ENCODE measurements at places on chromosomes 13 and 19. TPM values are rescaled to one million over a fixed set of nuclear protein-coding genes. Genes with fewer than 3 reads are reported as not detected.

KLK3 gene
- total RNA-seq: not detected

PRR19 gene
- 0.27 TPM for total RNA-seq

APLP1 gene
- total RNA-seq: 0.79 TPM

HCN2 gene
- 0.49 TPM for total RNA-seq

HSH2D gene
- total RNA-seq: 20.7 TPM

MCOLN1 gene
- 4.2 TPM for total RNA-seq

GRCh38 chr13:20512042-20512683 is 13.5 kb downstream of the CRYL1 start:
- no peak overlapping the region for H3K27ac ChIP-seq
- peaks cover 6% of the 10 kb centered on the region for H3K36me3 ChIP-seq
- H3K4me1 ChIP-seq: no peaks in the 10 kb centered on the region
- no peaks in the 10 kb centered on the region for H3K27me3 ChIP-seq

GRCh38 chr13:102839462-102839861 is 6.4 kb upstream of the ERCC5 start:
- H3K4me1 ChIP-seq: peaks cover 2% of the 10 kb centered on the region
- no peak overlapping the region for H3K4me3 ChIP-seq
- peaks cover 4% of the 10 kb centered on the region for H3K36me3 ChIP-seq
- no peak for DNase-seq
- H3K27ac ChIP-seq: no peak overlapping the region
- no peaks in the 10 kb centered on the region for H3K27me3 ChIP-seq

GRCh38 chr19:12932392-12933286 is 872 bp downstream of the FARSA start:
- H3K36me3 ChIP-seq: peaks cover 23% of the 10 kb centered on the region
- H3K4me3 ChIP-seq: peak overlapping the region; percentile 98
- peak overlapping the region; percentile 88 for H3K27ac ChIP-seq
- no peak for DNase-seq

- no peaks in the 10 kb centered on the region for H3K27me3 ChIP-seq
- no peak overlapping the region for H3K27ac ChIP-seq
- no peak overlapping the region for H3K4me3 ChIP-seq
- no peak for DNase-seq
- H3K4me1 ChIP-seq: peaks cover 29% of the 10 kb centered on the region
Observed at GRCh38 chr13:21541271-21541670, 62.7 kb downstream of the MICU2 start.

DNA sequence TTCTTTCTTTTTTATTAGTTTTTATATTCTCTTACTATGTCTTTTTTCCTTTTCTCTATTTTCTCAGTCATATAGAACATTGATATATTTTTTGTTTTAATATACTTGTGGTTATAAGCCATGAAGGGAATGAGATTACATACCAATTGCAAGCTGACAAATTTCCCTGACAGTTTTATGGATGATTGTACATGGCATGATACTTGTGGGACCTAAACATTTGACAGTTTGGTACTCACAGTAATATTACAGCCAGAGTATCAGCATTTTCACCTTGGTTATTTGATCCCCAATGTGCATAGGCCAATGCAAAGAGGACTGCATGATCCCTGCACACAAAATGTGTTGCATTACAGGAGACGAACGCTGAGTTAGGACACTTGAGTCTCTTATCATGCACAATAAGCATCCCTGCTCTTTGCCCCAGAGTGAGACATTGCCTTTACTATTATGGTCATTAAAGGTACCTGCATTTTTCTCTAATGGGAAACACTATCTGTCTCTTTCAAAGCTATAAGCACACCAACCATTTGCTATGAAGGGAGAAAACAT is 713.4 kb upstream of the PCDH20 start:
- no peaks in the 10 kb centered on the region for H3K27me3 ChIP-seq
- H3K4me3 ChIP-seq: no peak overlapping the region
- no peak for DNase-seq
- H3K4me1 ChIP-seq: no peaks in the 10 kb centered on the region

DNA sequence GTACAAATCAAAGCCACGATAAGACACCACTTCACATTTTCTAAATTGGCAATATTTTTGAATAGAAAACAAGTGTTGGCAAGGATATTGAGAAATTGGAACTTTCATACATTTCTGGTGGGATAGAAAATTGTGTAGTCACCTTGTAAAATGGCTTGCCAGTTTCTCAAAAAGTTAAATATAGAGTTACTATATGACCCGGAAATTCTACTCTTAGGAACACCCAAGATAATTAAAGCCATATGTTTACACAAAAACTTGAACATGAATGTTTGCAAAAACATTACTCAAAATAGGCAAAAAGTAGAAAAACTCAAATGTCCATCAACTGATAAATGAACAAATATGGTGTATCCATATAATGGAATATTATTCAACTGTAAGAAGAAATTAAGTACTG is 552.5 kb downstream of the TBC1D4 start:
- peaks cover 7% of the 10 kb centered on the region for H3K27me3 ChIP-seq
- no peak overlapping the region for H3K27ac ChIP-seq

DNA sequence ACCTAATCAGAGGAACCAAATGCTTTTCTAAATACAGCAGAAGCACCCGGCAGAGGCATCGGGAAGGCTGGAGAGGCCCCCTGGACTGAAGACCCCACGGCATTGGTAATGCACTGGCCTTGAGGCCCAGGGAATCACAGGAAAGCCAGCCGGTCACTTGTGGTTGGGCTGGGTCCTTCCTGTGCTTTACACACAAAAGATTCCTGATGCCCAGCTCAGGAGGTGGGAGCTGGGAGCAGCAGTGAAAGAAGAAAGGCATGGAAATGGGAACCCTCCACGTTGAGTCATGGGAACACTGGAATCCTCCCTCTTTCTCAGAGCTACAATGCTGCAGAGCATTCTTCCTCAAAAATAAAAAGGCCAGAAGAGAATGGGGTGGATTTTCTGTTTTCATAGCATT is 126.4 kb downstream of the TNFRSF19 start:
- H3K36me3 ChIP-seq: no peaks in the 10 kb centered on the region
- no peak for DNase-seq
- H3K4me1 ChIP-seq: peaks cover 10% of the 10 kb centered on the region
- H3K4me3 ChIP-seq: no peak overlapping the region

- no peaks in the 10 kb centered on the region for H3K27me3 ChIP-seq
- H3K4me3 ChIP-seq: peak overlapping the region; percentile 97
- DNase-seq: peak; percentile 87
- H3K36me3 ChIP-seq: peaks cover 14% of the 10 kb centered on the region
- H3K27ac ChIP-seq: peak overlapping the region; percentile 100
Observed at GRCh38 chr19:18304458-18305310, 18.2 kb downstream of the LSM4 start.

DNA sequence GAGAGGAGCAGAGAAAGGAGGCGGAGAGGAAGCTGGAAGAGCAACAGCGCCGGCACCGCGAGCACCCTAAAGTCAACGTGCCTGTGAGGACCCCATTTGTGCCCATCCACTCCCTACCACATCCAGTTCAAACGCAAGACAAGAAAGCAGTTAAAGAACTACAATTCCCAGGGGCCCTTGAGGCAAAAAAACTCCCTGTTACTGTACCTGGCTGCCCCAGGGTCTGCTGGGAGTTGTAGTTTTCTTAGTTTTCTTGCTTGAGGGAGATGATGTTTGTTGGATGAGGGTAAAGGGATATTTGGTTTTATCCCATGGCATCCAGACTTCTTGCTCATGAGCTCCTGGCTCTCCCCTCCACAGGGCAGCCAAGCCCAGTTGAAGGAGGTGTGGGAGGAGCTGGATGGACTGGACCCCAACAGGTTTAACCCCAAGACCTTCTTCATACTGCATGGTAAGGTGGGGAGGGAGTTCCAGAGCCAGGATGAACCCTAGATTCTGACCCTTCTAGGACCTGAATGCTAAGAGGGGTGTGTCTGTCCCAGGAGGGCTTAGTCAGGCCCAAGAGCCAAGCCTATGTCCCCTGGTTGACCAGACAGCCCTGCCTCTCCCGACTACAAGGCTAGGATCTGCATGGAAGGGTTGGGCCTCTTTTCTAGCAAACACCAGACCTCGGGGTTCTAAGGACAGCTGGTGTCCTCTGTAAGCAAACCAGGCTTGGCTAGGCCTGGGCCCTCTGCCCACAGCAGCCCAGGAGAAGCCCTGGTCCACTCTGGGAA is 13.2 kb downstream of the NUCB1 start:
- no peaks in the 10 kb centered on the region for H3K4me1 ChIP-seq
- DNase-seq: peak; percentile 41
- no peak overlapping the region for H3K4me3 ChIP-seq

- H3K4me3 ChIP-seq: peak overlapping the region; percentile 92
- H3K4me1 ChIP-seq: peaks cover 49% of the 10 kb centered on the region
- H3K36me3 ChIP-seq: peaks cover 17% of the 10 kb centered on the region
- H3K27me3 ChIP-seq: no peaks in the 10 kb centered on the region
- peak; percentile 80 for DNase-seq
Observed at GRCh38 chr19:1259206-1259875, 9.8 kb upstream of the CIRBP start.

- no peaks in the 10 kb centered on the region for H3K4me1 ChIP-seq
- H3K27me3 ChIP-seq: no peaks in the 10 kb centered on the region
- H3K4me3 ChIP-seq: no peak overlapping the region
- no peak overlapping the region for H3K27ac ChIP-seq
- DNase-seq: no peak
Observed at GRCh38 chr13:76012091-76012721, 376.1 kb downstream of the LMO7 start.

GRCh38 chr19:15421721-15422260 is 3.0 kb upstream of the AKAP8L start:
- H3K27me3 ChIP-seq: no peaks in the 10 kb centered on the region
- H3K4me3 ChIP-seq: no peak overlapping the region
- peaks cover 31% of the 10 kb centered on the region for H3K36me3 ChIP-seq
- H3K4me1 ChIP-seq: peaks cover 23% of the 10 kb centered on the region

DNA sequence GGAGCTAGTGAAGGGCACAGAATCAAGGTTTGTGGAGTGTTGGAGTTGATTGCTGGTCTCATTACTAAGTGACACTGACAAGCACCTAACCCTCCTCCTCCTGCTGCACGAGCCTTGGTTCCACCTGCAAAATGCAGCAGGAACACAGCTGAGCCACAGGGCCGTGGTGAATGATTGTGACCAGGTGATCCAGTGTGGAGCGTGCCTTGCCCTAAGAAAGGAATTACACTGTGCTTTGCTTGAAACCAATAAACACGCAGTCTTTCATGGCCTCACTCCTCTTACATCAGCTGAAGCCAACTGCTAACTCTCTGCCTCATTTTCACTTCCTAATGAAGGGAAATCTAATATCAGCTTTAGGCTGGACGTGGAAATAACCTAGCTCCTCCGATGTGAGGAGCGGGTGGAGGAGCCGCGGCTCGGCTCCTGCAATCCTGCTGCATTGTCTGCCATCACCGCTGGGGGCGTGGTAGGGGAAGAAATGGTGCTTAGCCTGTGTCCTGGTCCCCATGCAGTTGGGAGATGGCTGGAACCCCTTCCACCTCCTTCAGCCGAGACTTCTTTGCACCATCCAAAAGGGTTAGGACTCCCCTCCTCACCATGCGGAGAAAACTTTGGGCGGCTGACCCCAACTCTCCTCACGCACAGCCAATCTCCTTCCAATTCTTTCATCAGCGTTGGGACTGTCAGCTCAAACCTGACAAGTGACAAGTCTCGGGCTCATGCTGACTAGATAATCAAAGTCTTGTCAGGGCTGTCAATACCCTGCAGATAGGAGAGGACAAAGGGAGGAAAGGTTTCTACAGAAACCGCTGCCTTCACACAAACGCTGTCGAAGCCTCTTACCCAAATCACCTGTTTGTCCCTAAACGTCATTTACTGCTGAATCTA is 427.9 kb downstream of the ZNF536 start:
- DNase-seq: peak; percentile 60
- H3K36me3 ChIP-seq: no peaks in the 10 kb centered on the region
- H3K4me1 ChIP-seq: no peaks in the 10 kb centered on the region
- no peak overlapping the region for H3K27ac ChIP-seq
- H3K4me3 ChIP-seq: no peak overlapping the region
- peaks cover 23% of the 10 kb centered on the region for H3K27me3 ChIP-seq

DNA sequence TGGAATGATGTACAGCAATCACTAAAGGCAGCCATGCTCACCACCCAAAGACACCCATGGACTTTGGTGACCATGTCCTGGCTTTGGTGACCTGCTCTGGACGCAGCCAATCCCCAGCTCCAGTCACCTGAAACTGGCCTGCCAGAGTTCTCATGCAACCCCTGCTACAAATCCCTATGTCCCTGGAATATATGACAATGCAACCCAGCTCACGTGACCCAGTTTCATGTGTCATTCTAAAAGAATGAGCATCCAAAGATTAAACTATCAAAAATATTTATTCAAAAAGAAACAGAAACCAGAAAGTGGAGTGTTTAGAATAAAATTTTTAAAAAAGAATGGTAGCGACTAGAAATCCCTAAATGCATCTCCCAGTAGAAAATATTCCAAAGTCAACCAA is 203.3 kb upstream of the IRS2 start:
- H3K27ac ChIP-seq: no peak overlapping the region
- H3K4me3 ChIP-seq: no peak overlapping the region
- DNase-seq: no peak
- H3K27me3 ChIP-seq: no peaks in the 10 kb centered on the region
- no peaks in the 10 kb centered on the region for H3K4me1 ChIP-seq
- H3K36me3 ChIP-seq: no peaks in the 10 kb centered on the region

Measured in activated naive CD4-positive, alpha-beta T cell treated with anti-CD3 and anti-CD28 coated beads for 36 hours (primary cell).